Hematopoietic multipotent progenitor cell (in vitro differentiated cells): ENCODE measurements at places on chromosomes 4 and X.

DNA sequence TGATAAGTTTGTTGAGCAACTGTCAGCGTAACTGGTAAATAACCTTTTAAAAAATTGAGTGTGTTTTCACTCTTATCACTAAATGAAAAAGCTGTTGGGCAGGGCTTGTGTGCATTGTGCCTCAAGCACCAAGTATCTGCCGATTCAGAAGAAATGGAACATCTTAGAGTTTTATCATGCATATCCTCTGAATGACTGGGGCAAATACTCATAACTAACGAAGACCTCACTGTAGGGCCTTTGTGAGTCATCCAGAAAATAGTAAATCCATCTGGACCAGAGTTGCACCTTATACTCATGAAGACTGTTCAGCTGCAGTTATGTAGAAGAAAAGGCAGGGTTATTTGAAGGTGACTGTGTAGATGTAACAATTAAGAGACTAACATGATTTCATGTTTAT is 222.1 kb downstream of the CAMK2D start:
- no peak for DNase-seq

DNA sequence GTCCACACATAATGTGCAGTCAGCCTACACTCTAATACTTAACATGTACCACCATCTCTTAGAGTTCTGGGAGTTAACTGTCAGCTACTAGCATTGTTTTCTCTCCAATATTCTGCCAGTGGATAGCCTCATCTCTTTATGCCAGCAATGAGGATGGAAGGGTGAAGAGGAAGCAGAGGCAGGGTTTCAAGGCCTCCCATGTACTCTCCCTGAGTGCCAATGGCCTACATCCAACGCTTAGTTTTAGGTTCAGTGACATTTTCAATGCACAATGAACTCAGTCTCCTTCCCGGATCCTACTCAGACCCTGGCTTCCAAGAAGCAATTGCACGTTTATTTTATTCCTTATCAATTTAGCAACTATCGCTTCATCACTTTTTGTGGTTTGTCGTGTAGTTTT is 686.1 kb downstream of the DMD start:
- DNase-seq, result no peak

DNA sequence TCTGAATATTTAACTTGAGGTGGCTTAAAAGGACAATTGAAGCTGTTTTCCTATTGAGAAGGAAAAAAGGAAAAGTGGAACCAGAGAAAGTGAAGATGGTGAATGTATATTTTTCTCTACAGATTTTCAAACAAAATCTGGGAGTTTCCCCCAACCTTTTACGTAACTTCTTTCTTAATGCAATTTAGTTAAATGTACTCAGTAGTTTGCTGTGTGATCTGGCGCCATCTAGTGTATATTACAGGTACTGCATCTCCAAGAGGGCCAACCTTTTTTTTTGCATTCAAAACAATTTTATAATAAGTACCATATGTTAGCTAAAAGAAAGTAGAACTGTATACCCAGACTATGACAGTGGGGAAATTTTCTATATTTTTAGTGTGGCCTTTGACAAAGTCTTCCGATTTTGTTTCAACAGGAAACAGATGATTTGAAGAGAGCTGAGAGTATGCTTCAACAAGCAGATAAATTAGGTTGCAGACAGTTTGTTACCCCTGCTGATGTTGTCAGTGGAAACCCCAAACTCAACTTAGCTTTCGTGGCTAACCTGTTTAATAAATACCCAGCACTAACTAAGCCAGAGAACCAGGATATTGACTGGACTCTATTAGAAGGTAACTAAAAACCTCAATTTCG is 82.0 kb downstream of the PLS3 start:
- DNase-seq, result peak; percentile 70

DNA sequence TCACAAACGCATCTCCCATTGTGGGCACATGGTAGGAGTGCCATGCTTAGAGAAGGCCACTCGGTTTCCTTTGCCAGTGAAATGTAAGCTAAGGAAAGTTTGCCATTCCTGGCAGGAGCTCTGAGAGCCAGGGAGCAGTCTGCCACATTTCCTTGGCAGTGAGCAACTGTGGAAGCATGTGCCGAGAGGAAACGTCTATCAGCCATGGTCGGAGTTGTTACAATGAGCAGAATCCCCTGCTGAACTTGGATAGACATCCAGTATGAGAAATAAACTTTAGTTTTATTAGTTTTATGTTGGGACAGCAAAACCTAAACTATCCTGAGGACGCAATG is 51.1 kb downstream of the ENOPH1 start:
- no peak for DNase-seq

DNA sequence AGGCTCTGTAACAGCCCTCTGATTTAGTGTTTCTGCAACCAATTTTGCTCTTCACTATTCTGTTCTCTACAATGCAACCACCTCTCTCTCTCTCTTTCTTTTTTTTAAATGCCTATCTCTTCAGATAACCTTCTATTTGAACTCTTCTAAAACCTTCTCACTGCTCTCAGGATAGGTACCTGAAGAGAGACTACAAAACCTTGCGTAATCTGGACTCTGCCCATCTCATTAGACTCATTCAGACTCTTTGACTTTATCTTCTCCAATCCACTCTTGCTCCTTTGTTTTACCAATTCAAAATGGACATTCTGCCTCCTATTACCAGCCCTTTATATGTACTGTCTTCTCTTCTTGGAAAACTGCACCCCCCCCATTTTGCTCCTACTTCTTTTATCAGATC is 291.6 kb downstream of the CAMK2D start:
- DNase-seq, result no peak

GRCh38 chrX:45009371-45010000 is 136.5 kb downstream of the KDM6A start:
- no peak for DNase-seq

DNA sequence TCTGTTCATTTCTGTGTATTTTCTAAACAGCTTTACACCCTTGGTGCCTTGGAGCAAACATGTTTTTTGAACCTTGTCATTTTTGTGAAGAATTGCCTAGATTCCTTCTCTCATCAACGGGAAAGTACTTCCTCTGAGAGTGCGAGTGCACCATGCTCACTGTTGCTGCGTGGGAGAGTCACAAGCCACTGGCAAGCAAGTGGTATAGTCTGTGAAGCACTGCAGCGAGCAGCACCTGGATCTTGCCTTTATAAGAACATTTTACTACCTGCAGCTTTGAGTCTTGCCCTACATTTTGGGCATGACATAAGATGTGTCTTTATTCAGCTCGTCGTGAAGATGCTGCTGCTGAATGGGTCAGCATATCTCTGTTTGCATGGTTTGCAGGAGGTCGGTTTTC is 44.9 kb downstream of the HADH start:
- no peak for DNase-seq

DNA sequence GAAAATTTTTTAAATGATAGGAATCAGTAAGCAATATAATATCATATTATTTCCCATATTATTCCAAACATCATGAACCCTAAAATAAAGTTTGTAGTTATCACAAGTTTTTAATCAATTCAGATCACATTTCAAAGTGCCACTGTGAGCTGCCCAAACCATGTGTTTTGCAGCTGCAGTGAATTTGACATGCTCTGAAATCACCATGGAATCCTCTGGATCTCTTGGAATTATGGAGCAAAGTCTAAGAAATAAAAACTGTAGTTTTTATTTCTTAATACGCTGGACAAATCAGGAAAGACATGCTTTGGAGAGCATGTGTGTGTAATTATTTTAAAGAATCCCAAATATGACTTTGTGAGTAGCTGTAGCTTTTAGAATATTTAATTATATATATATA is 262.7 kb downstream of the ANKRD50 start:
- no peak for DNase-seq

DNA sequence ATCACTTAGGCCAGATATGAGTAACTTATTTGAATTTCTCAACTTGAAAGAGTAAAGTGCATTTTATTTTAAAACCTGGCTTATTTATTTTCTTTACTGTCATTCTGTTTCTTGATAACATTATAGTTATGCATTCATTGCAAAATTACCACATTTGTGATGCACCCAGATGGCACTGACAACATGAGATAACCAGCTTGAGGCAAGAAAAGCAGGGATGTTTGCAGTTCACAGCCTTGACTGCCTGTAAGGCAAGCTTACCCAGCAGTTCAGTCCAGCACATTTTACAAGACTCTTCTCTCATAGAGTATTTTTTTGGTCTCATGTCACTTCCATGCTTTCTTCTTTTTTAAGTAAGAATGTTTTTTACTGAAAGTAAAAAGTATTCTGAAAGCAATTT is 25.3 kb upstream of the EPGN start:
- DNase-seq, result no peak

DNA sequence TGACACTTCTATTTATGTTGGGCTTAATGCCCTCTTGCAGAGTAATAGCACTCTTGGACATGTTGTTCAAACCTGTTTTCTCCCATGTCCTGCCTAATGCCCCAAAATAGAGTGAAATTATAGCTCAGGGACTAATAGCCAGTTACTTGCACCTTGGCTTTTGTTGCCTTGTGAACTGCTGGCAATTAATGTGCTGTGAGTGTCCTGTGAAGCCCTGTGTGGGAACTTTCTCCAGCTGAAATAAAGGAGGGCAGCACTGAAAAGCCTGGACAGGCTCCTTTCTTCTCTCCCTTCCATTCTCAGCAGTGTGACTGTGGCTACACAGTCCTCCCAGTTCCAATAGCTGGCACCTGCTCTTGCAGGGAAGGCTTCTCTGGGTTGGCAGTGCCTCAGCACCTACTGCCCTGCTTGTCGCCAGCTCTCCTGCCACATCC is 72.4 kb downstream of the DCLK2 start:
- no peak for DNase-seq

- no peak for DNase-seq
Measured at GRCh38 chr4:107913283-107913899, 18.0 kb upstream of the CYP2U1 start.

- no peak for DNase-seq
Measured at GRCh38 chr4:38669208-38669607, 5.2 kb downstream of the KLF3 start.

- DNase-seq, result no peak
Measured at GRCh38 chrX:114924856-114925255, 92.6 kb downstream of the IL13RA2 start.

DNA sequence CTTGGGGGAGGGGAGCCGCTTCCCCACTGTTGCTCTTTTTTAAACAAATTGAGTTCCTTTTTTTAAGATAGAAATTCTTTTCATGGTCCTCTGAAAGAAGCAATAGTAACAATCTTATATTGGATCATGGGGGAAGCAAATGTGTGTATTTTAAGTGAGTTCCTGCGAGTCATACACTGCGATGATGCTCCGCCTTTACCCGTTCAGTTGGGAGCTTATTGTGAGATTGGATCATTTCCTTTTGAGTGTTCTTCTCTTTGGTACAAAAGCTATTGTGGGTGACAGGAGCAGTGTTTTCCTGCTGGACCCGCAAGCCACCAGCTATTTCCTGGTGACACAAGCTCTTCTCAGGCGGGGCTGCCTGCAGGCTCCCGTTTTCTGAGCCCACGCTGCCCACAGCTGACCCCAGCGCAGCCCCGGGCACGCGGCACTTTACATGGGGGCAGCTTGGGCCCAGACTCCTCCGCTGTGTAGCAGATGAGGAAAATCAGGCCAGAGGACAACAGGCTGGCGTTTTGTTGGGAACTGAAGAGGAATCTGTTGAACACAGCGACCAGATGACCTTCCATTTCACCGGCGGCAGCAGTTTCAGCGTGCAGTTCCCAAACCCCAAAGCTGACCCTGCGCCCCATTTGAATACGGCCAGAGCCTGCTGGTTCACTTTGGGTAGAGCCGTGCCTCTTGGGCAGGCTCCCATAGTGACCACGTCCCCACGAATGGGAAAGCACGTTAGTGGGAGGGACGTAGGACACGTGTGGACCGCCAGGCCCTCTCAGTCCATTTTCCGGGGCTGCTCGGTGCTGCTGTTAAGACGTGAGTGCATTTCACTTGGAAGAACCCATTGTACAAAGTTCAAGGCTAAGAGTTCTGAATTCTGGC is 12.2 kb downstream of the TADA2B start:
- no peak for DNase-seq

DNA sequence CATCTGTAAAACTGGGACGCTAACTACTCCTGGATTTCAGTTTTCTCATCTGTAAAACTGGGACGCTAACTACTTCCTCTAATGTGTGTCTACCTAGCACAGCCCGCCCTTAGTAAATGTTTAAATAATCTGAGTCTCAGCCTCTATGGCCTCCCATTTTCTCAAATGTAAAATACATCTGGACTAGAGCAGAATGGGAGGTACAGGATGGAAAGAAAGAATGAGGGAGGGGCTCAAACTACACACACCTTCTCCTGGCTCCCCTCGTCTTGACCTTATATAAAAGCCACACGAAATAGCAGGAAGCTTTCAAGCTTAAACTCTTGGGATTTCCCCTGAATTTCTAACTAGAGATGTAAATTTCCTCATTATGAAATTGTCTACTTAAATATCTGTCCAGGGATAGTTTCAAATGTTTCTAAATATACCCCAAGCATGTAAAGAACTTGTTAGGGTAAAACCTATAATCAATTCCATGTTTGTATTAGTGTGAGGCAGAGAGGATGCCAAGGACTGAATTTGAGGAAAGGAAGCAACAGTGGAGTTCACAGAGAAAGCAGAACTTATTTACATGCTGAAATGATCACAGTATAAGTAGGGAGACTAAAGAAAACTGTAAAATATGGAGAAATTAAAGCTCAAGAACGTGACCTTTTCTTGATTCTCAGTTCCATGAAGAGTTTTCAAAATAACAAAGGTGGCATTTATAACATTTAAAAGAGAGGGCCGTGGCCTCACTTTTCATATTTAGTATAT is 220.0 kb downstream of the NWD2 start:
- no peak for DNase-seq

DNA sequence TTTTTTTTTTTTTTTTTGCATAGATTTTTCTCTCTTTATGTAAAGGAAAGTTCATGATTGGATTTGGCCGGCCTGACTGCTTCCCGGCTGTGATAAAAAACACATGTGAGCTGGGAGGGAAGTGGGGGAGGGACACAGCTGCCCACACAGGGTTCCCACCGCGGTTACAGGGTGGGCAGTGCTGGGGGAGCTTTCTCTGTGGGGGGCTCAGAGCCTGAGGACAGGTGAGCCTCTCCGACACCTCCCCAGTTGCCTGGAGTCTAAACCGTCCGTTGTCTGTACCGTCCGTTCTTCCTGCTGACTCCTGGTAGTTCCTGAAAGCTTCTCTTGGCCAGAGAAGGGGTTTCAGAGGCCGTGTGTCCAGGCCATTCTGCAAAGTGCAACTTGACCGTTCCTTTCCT is 21.8 kb downstream of the SHOX start:
- no peak for DNase-seq

GRCh38 chrX:20139966-20140365 is 1.7 kb downstream of the EIF1AX start:
- DNase-seq, result no peak

GRCh38 chrX:11555759-11556158 is 110.0 kb downstream of the ARHGAP6 start:
- no peak for DNase-seq

- DNase-seq, result no peak
Measured at GRCh38 chrX:13937370-13938050, 92.2 kb downstream of the GEMIN8 start.

DNA sequence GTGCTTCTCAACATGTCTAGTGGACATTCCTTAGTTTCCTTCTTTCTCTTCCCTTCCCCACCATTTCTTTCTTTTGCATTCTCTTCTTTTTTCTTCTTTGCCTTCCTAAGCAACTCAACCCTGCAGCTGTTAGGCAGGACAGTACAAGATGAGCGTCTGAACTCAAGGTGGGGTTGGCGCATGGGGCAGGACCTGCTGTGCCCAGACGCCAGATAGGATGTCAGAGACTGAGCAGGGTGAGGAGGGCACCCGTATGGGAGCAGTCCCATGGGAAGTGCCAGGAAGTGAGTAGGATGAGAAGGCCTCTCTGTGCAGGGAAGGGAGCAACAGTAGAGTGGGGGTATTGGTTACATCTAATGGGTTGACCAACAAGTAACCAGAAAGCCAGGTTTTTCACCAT is 38.1 kb upstream of the ZNF827 start:
- no peak for DNase-seq
